ENCODE measurements at places on chromosomes 11 and 22. TPM values are rescaled to one million over a fixed set of nuclear protein-coding genes. Genes with fewer than 3 reads are reported as not detected.
A peak's percentile ranks its signal among the peaks of the same experiment; 100 is the strongest.

GRCh38 chr11:43810929-43811596 is 69.6 kb upstream of the ALKBH3 start:
- H3K27me3 ChIP-seq = no peaks in the 10 kb centered on the region
- no peak overlapping the region for H3K27ac ChIP-seq
- no peaks in the 10 kb centered on the region for H3K36me3 ChIP-seq
- H3K4me3 ChIP-seq = no peak overlapping the region

GRCh38 chr11:8586805-8587204 is 7.2 kb downstream of the STK33 start:
- no peaks in the 10 kb centered on the region for H3K27me3 ChIP-seq
- H3K36me3 ChIP-seq = no peaks in the 10 kb centered on the region
- DNase-seq = no peak
- no peak overlapping the region for H3K27ac ChIP-seq
- no peaks in the 10 kb centered on the region for H3K4me1 ChIP-seq

ALX4 gene
- not detected for total RNA-seq

SLC25A18 gene
- not detected for total RNA-seq

PAMR1 gene
- 4.6 TPM for total RNA-seq

- no peak for DNase-seq
- no peaks in the 10 kb centered on the region for H3K4me1 ChIP-seq
- peak overlapping the region; percentile 75 for H3K27ac ChIP-seq
- H3K36me3 ChIP-seq = no peaks in the 10 kb centered on the region
- no peaks in the 10 kb centered on the region for H3K27me3 ChIP-seq
Measured at GRCh38 chr11:62479631-62480201, 60.9 kb downstream of the SCGB1A1 start.

COMMD9 gene
- 69.2 TPM for total RNA-seq

OR6M1 gene
- not detected for total RNA-seq

DNA sequence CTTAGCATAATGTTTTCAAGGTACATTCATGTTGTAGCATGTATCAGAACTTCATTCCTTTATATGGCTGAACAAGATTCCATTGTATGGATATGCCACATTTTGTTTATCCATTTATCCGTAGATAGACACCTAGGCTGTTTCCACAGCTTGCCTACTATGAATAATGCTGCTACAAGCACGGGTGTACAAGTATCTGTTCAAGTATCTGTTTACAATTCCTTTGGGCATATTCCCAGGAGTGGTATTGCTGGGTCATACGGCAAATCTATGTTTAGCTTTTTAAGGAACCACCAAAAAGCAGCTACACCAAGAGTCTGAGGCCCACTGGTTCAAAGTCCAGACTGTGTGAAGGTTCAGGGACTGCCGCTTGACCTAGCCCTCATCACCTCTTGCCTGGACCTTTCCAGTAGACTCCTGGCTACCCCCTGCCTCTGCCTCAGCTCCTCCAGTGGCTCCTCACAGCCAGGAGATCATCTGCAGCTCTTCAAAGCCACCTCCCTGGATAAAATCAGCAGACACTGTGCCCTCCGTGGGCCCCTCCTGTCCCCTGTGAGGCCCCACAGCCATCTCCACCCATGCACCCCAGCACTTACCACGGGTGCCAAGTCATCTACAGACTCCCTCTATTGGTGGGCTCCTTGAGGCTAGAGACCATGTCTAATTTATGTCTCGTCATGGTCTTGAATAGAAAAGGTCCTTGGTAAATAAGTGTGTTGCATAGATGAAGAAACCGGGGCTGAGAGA is 160.3 kb downstream of the MN1 start:
- DNase-seq = no peak
- no peak overlapping the region for H3K27ac ChIP-seq
- peaks cover 4% of the 10 kb centered on the region for H3K4me1 ChIP-seq

DNA sequence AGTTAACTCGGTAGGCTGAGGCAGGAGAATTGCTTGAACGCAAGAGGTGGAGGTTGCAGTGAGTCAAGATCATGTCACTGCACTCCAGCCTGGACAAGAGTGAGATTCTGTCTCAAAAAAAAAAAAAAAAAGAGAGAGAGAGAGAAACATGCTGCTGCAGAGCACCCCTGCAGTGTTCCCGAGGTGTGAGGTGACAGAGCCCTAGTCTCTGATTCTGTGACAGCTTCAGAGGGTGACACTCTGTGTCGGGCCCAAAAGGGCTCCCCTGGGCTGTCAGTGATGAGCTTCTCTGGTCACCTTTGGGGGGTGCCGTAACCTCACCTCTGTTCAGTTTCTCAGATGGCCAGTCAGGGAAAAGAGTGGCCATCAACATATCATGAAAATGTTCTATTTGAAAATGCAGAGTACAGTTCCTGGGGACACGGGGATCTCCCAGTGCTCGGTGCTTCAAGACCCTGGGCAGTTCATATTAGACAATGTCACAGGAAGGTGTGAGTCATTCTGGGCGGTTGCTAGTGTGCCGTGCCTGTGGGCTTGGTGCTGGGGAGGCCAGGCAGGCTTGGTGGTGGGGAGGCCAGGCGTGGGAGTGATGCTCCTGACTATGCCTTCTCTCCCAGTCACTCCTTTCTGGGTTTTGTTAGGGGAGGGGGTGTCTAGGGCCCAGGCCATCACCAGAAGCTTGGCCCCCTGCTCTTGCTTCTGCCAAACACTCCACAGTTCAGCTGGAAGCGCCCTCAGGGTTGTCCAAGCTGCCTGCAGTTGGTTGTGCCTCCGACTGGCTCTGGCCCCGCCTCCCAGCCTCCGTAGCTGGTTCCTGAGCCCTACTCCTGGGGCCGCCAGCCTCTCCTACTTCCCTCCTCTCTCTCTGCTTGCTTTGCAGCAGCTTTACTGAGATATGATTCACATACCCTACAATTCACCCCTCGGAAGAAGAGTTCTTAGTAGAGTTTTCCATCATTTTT is 52.5 kb upstream of the CLDN5 start:
- H3K4me1 ChIP-seq = no peaks in the 10 kb centered on the region
- H3K36me3 ChIP-seq = no peaks in the 10 kb centered on the region
- no peak for DNase-seq

- H3K4me1 ChIP-seq = no peaks in the 10 kb centered on the region
- no peak overlapping the region for H3K27ac ChIP-seq
- peaks cover 20% of the 10 kb centered on the region for H3K36me3 ChIP-seq
- no peak overlapping the region for H3K4me3 ChIP-seq
- no peaks in the 10 kb centered on the region for H3K27me3 ChIP-seq
Measured at GRCh38 chr11:6202041-6202440, 3.0 kb downstream of the OR52W1 start.

- DNase-seq = no peak
- no peaks in the 10 kb centered on the region for H3K36me3 ChIP-seq
- no peak overlapping the region for H3K27ac ChIP-seq
- no peaks in the 10 kb centered on the region for H3K27me3 ChIP-seq
Measured at GRCh38 chr11:134044514-134045284, 24.2 kb upstream of the JAM3 start.

DNA sequence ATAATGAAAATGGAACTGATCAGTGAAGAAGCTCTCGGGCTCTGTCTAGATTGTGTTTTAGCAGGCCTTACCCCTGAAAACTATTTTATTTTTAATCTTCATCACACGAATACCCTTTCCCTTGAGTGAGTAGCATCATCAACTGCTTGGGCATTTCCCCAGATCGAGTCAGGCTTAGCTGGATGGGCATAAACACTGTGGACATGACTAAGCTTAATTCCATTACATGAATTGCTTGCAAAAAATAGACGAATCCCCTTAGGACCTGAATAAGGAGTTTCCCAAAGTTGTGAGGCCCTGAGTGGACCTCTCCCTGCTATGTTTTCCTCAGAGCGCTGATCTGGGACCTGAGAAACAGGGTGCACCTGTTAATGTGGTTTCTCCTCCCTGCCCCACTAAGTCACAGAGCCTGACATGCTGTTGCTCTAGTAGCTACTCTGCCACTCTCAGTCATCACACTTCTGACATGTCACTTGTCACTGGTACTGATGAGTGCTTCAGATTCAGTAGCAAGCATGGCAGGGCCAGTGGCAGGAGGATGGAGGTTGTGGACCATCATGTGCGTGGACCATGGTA is 53.5 kb downstream of the ENDOD1 start:
- H3K27me3 ChIP-seq = no peaks in the 10 kb centered on the region
- DNase-seq = no peak
- no peak overlapping the region for H3K27ac ChIP-seq
- H3K4me3 ChIP-seq = no peak overlapping the region
- H3K4me1 ChIP-seq = no peaks in the 10 kb centered on the region

PAK1 gene
- 39.8 TPM for total RNA-seq

DNA sequence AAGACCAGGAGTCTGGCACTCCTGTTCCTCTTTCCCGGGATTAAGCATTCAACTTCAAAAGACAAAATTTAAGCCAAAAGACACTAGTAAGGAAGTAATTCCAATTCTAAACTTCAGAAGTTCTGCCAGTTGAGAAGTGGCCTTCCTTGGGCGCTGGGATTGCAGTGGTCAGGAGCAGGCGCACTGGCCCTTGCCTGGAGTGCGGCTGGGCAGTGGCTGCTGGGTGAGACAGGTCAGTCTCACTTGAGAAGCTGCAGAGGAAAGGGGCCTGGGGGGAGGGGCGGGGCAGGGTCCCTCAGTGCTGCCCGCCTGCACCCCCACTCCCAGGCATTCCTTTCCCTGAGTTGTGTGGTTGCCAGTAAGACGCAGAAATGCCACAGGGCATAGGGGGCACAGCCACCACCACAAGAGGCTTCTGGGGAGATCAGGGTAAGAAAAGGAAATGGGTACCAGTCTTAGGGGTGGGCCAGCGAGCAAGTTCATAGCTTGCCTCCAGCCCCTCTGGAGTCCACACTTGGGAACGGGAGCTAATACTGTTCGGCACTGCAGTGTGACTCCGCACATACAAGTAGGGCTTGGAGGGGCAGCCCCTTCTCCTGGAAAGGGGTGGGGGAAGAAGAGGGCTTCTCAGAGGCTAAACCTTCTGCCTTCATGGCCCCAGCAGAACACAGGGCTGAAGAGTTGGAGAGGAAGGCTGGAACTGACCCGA is 5.5 kb downstream of the MRPL49 start:
- H3K27me3 ChIP-seq = no peaks in the 10 kb centered on the region
- no peak for DNase-seq

- no peak overlapping the region for H3K27ac ChIP-seq
- no peaks in the 10 kb centered on the region for H3K27me3 ChIP-seq
- DNase-seq = peak; percentile 66
- no peaks in the 10 kb centered on the region for H3K4me1 ChIP-seq
- no peaks in the 10 kb centered on the region for H3K36me3 ChIP-seq
Measured at GRCh38 chr11:27234043-27234668, 128.9 kb downstream of the CCDC34 start.

GRCh38 chr11:128480066-128480465 is 107.3 kb downstream of the ETS1 start:
- no peak overlapping the region for H3K4me3 ChIP-seq
- no peaks in the 10 kb centered on the region for H3K27me3 ChIP-seq
- no peak for DNase-seq
- H3K4me1 ChIP-seq = peaks cover 19% of the 10 kb centered on the region

HEPHL1 gene
- total RNA-seq = not detected

DNA sequence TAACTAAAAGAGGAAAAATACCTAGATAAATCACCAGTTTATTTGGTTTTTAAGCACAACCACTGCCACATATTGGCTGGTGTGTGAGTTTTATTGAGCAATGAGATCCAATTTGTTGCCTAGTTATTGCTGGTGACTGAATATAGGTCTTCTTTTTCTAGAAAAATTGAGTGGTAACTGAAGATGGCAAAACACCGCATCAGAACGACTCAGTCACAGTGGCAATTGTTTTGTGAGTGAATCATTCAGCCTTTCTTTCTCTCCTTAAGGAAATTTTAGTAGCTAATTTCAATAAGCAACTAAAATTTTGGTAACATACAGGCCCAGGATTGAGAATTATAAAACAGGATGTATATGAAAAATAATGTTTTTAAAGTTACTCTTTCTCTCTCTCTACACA is 533.0 kb downstream of the KCNA4 start:
- no peaks in the 10 kb centered on the region for H3K4me1 ChIP-seq
- DNase-seq = no peak
- H3K36me3 ChIP-seq = no peaks in the 10 kb centered on the region

KLHDC7B gene
- not detected for total RNA-seq

POU2F3 gene
- total RNA-seq = not detected

C11orf21 gene
- total RNA-seq = not detected

DNA sequence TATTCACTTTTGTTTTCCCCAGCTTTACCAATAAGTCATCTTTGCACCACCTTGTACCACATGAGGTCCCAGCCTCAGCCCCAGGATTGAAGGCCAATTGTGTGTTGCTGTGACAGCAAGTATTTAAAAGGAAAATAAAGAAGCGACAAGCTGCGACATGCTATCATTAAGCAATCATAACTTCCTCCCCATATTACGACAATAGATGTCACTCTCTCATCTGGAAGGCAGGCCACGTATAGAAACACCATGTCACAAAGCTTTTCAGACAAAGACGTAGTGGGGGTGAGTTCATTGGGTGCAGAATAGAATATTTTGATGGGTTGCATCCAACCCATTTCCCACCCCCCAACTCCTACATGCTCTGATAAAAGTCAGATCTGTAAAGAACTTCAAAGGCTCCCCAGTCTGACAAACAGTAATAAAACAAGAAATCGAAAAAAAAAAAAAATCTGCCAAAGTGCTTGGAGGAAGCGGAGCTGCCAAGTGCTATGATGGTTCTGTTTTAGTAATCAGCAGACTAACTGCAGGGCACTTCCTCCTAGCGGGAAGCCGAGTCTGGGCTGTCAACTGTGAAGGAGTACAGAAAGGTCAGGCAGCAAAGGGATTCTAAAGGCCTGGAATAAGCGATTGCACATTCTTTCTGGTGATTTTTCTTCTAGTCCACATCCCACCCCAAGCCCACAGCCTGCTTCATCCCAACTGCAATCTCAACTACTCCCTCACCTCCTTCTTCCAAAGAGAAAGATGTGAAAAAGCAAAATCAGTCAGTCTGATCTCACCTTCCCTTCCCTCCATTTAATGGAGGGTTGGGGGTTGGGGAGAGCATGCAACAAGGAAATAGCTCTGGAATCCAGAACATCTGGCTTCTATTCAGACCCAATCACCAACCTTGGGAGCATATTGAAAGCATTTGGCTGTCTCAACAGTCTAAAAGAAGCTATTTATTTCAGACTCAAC is 131.4 kb upstream of the UBASH3B start:
- H3K27me3 ChIP-seq = no peaks in the 10 kb centered on the region
- H3K36me3 ChIP-seq = no peaks in the 10 kb centered on the region
- H3K27ac ChIP-seq = no peak overlapping the region
- no peak for DNase-seq
- H3K4me3 ChIP-seq = no peak overlapping the region

DNA sequence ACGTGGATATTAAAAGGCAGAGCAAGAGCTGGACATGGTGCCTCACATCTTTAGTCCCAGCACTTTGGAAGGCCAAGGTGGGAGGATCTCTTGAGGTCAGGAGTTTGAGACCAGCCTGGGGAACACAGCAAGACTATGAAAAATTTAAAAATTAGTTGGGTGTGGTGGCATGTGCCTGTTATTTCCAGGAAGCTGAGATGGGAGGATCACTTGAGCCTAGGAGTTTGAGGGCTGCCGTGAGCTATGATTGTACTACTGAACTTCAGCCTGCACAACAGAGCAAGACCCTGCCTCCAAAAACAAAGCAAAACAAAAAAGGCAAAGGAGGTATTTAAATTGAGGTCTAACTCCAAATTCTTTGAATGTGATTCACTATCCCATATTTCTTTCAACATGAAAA is 23.5 kb downstream of the RDX start:
- no peak for DNase-seq
- H3K27ac ChIP-seq = no peak overlapping the region
- H3K4me3 ChIP-seq = no peak overlapping the region
- peaks cover 28% of the 10 kb centered on the region for H3K36me3 ChIP-seq
- no peaks in the 10 kb centered on the region for H3K27me3 ChIP-seq

OR2AG1 gene
- total RNA-seq = not detected

GRCh38 chr11:62974848-62975522 is 9.8 kb downstream of the SLC22A6 start:
- H3K27me3 ChIP-seq = no peaks in the 10 kb centered on the region
- no peak overlapping the region for H3K4me3 ChIP-seq
- H3K27ac ChIP-seq = no peak overlapping the region

LMO2 gene
- total RNA-seq = 56.0 TPM

Measured in ascending aorta (tissue), 2 donors.